ENCODE measurements at places on chromosomes 11 and 22.
A peak's percentile ranks its signal among the peaks of the same experiment; 100 is the strongest.

GRCh38 chr11:109865548-109866186 lies 227.5 kb upstream of the ZC3H12C start:
- no peak for DNase-seq

GRCh38 chr22:20186183-20186870 lies 35.5 kb upstream of the CCDC188 start:
- no peak for DNase-seq

GRCh38 chr11:14854057-14854456 lies 38.0 kb downstream of the CYP2R1 start:
- no peak for DNase-seq

GRCh38 chr11:12942157-12942556 lies 67.0 kb upstream of the RASSF10 start:
- no peak for DNase-seq

GRCh38 chr11:12170984-12171383 lies 60.6 kb downstream of the MICAL2 start:
- DNase-seq = no peak

DNA sequence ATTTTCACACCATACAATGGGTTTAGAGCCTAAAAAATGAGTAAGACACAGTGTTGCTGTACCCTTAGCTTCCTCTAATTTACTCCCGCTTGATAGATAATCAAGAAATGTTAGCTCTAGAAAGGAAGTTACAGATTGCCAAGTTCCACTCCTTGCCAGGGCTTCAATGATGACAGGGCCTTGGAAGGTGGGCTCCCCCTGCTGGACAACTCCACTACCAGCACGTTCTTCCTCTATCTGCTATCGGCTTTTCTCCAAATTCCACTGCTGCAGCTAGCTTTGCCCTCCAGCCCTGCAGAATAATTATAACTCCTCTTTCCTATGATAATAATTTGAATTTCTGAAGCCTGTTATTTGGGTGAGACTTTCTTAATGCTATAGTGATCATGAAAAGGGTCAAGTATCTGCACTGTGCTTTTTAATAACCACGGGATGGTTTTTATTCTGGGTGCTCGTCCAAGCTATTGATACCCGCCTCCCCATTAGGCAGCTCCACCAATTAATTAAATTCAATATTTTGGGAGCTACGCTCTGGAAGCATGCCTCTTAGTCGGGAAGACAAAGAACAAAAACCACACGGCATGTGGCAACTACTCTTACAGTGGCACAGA lies 9.0 kb downstream of the SYN3 start:
- DNase-seq = peak; percentile 43

DNA sequence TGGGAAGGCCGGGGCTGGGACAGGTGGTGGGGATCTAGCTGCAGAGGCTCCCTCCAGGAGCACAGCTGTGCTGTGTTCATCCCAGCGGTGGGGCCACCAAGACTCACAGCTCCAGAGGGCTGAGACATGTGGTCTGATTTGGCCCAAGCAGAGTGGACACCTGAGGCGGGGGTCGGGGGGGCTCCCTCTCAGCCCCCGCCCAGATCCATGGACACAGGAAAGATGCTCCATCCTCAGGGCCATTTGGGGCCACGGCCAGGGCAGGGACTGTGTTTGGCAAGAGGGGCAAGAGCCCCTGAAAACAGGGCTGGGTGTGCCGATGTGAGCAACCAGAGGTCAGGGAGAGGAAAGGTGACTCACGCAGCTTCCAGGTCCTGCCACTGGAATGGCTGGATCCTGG lies 219.4 kb downstream of the BRD1 start:
- DNase-seq = no peak

DNA sequence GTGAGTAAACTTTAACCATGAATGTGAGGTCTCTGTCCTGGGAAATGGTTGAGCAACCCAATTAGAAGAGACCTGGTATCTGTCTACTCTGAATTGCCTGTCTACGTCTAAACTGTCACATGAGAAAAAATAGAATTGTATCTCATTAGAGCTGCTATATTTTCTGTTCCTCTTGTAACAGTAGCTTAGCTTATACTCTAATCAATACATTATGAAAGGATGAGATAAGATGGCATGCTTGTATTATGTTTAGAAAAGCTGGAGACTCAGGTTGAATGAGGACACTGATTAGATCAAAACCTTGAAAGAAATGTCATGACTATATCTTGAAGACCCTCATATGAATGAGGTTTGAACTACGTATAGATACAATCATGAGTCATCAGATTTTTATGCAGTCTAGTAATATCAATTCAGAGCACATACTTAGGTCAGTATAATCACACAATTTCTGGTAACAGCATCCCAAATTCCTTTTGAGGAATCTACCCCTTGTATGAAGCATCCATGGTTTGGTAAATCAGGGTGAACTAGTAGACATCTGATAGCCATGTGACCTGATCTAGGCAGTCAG lies 561.5 kb upstream of the CHORDC1 start:
- no peak for DNase-seq

- DNase-seq = no peak
Observed at GRCh38 chr22:38098410-38099249, 11.9 kb downstream of the BAIAP2L2 start.

DNA sequence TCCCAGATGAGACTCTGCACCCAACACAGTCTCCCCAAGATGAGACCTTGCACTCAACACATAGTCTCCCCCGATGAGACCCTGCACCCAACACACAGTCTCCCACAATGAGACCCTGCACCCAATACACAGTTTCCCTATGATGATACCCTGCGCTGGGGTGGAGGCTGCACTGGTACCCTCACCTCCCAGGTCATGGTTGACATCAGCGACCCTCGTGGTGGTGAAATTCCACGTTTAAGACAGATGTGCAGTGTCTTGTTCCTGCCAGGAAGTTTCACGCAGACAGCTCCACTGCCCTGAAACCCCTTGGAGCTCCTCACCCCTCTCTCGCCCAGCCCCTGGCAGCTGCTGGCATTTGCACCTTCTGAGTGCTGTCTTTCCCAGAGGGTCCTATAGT lies 9.5 kb downstream of the MUC5AC start:
- DNase-seq = no peak

DNA sequence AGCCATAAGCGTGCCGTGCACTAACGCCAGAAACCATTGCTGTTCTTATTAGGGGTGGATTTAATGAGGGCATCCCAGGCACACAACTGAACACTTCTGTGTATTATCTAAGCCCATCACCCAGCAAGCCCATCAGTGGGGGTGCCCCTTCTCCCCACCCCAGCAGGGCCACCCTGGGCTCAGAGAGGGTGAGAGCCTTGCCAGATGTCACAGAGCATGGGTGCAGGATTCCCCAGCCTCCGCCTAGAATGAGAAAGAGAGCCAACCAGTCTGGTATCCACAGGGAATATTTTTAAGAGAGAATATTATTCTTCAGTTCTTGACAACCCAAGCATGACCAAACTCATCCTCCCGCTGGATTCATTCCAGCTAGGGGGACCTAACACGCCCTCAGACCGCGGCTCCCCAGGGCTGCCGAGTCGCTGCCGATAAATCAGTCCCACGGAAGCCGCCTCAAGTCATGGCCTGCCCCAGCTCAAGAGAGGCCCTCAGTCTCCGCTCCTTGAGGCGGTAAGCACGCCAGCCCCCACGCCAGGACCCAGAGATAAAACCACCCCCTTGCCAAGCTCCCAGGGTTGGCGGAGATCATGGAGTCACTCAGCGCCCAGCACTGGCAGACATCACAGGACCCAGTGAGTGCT lies 47.2 kb downstream of the MN1 start:
- DNase-seq = no peak

GRCh38 chr11:75056814-75057213 lies 39.9 kb downstream of the OR2AT4 start:
- DNase-seq = no peak

GRCh38 chr11:59899532-59899931 lies 20.9 kb downstream of the OOSP3 start:
- DNase-seq = no peak

GRCh38 chr11:92447586-92447985 lies 223.0 kb downstream of the FAT3 start:
- no peak for DNase-seq

- no peak for DNase-seq
Observed at GRCh38 chr11:106875013-106875412, 143.3 kb downstream of the GUCY1A2 start.

- no peak for DNase-seq
Observed at GRCh38 chr22:48628891-48629543, 1198.7 kb downstream of the BRD1 start.

DNA sequence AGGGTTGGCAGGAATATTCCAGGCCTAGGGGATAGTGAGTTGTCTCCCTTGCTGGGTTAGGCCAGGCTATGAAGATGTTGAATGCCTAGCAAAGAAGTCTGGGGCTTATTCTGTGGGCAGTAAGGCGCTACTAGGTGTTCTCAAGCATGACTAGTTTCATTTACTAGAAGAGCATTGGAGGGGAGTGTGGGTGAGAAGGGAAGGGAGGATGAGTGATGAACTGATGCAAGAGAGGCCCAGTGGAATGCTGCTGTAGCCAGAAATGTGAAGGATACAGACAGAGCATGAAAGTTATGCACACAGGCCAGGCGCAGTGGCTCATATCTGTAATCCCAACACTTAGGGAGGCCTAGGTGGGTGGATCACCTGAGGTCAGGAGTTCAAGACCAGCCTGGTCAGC lies 33.5 kb downstream of the POU2F3 start:
- no peak for DNase-seq

- no peak for DNase-seq
Observed at GRCh38 chr11:17397311-17398002, 9.0 kb upstream of the KCNJ11 start.

DNA sequence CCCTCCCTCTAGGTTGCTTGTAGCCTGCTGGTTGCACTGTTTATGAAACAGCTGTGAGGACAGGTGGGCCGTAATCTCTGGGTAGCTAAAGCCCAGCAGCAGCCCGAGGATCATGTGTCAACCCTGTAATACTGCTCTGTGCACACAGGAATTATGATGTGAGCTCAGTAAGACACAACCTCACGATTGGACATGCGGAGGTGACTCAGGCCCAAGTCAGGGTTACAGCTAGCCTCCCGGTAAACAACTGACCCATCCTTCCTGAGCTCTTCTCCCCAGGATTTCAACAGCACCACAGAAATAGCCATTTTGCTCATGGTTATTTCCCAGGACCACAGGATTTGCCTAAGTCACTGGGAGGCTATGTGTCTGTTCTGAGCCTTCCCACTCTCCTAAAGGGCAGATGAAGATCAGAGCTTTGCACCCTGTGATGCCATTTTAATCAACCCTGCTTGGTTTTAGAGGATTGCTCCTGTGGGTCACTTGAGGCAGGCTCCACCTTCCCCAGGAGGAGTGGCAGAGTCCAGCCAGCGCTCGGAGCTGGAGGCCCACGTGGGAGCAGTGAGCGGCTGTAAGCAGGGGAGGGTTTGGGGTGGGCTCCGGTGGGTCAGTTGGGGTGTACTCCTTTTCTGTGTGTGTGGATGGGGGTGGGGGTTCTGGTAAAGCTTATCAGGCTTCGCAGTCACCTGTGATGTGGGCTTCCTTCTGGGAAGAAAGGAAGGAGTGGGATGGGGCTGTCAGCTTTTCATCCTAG lies at the start of gene AMPD3:
TSS of gene AMPD3 (plus strand) at position 387 of the 754 bp plus-strand sequence. CDS start 6,256 bp downstream, outside the sequence.
- peak; percentile 78 for DNase-seq

DNA sequence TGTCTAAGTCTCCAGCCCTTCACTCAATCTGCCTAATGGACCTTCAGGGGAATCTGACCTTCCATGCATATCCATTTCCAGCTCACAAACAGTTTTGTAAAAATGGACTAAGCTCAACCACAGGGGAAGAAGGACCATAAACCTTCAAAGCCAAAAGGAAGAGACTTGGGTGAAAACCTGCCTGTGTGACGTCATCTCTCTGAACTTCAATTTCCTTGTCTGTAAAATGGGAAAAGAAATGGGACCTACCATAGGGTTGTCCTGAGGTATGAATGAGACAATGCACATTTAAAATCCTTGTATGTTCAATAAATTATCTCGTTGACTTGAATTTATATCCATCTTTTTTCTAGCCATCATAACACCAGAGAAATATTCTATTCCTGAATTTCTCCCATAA lies 370.7 kb downstream of the INSC start:
- DNase-seq = no peak

DNA sequence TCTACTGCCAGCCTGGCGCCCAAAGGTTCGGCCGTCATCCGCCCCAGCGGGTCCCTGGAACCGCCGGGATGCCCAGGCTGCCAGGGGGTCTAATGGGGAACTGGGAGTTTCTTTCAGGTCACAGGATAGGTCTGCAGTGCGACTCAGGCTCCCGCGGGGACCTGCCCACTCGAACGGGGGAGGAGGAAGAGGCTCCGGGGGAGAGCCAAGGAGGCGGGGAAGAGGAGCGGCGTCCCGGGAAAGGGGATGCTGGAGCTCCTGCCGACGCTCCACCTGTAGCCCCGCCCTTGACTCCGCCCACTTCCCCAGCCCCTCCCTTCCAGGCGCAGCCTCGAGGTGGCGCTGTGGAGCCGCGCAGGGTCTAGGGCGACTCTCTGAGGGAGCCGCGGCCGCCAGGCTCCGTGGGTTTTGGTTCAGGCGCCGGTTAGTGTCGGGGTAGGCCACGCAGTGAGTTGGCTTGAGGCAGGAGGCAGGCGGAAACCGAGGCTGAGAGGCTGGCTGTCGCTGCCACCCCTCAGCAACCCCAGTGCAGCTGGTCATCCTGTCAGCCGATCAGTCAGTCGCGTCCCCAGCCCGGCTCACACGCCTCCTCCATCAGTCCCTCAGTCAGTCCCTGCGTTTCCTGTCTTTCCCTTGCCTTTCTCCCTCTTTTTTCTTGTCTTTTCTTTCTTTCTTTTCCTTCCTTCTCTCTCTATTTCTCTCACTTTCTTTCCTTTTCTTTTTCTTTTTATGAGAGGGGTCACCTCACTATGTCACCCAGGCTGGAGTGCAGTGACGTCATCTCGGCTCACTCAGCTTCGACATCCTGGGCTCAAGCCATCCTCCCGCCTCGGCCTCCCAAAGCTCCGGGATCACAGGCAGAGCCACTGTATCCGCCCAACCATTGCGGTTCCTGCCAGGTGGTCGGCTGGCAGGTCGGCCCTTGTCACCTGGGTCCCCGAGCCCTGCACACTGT lies 26.4 kb downstream of the YWHAH start:
- DNase-seq = no peak

DNA sequence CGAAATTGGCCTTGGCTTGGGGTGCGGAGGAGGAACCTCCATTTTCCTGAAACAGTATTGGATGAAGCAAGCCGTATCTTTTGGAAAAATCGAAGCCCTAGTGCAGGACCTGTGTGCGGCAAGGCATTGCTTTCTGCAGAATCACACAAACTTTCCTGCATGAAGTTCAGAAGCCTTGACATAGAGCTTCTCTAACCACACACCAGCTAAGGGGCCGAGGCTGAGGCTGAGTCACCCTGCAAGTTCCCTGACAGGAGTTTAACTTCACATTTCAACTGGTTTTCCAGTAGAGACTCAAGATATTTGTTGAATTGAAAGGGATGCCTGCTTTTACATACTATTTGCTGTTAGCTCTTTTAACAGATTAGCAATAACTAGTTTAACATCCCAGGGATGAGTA lies 67.8 kb downstream of the TCF20 start:
- no peak for DNase-seq

DNA sequence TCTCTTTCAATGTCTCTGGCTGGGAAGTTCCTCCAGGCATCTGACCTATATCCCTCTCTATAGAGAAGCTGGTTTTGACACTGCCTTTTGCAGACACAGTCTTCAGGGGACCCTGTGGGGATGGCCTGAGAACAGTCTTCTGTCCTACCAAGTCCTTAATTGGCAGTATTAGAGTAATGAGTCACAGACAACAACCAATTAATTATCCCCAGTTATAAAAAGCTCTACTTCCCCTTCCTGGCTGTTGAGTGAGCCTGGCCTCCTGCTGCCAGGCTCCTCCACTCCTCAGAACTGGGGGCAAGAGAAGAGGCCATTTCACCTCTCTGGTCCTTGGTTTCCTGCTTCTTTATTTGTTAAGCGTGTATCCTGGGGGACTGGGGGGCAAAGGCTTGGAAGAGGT lies 41.2 kb upstream of the KLHL35 start:
- no peak for DNase-seq

- no peak for DNase-seq
Observed at GRCh38 chr11:12789596-12790215, 115.5 kb downstream of the TEAD1 start.

Measured in HFF-Myc (cell line).